ENCODE measurements at places on chromosomes 6 and 20.

DNA sequence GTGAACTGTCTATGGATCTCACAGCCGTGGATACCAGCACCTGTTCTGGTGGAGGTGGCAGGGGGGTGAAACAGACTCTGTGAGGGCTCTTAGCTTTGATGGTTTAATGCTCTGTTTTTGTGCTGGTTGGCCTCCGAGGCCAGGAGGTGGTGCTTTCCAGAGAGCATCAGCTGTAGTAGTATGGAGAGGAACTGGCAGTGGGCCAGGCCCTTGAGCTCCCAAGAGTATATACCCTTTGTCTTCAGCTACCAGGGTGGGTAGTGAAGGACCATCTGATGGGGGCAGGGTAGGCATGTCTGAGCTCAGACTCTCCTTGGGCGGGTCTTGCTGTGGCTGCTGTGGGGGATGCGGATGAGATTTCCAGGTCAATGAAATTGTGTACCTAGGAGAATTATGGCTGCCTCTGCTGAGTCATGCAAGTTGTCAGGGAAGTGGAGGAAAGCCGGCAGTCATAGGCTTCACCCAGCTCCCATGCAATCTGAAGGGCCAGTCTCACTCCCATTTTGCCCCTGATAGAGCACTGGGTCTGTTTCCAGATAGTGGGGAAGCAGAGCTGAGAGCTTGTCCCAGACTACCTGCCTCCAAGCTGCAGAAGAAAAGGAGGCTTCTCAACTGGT, 102.7 kb upstream of the AHI1 start:
- no peak for DNase-seq

DNA sequence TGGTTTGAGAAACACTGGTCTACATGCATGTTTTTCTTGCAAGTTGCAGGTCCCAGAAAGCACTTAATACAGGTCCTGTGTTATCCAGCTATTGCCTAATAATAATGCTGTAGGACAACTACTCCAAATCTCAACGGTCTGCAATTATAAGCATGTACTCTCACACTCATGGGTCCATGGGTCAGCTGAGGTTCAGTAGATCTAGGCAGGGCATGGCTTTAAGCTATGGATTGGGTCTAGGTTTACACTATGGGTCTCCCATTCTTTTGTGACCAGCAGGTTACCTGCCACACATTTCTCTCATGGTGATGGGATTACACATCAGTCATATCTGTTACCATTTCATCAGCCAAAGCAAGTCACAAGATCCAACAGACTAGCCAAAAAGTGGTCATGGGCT, 13.9 kb downstream of the ISM1 start:
- DNase-seq = no peak

- no peak for DNase-seq
Measured at GRCh38 chr20:53322651-53323050, 271.0 kb downstream of the ZNF217 start.

- no peak for DNase-seq
Measured at GRCh38 chr6:35215665-35216411, 2.1 kb downstream of the SCUBE3 start.

- no peak for DNase-seq
Measured at GRCh38 chr6:35358086-35358485, 15.7 kb downstream of the PPARD start.

DNA sequence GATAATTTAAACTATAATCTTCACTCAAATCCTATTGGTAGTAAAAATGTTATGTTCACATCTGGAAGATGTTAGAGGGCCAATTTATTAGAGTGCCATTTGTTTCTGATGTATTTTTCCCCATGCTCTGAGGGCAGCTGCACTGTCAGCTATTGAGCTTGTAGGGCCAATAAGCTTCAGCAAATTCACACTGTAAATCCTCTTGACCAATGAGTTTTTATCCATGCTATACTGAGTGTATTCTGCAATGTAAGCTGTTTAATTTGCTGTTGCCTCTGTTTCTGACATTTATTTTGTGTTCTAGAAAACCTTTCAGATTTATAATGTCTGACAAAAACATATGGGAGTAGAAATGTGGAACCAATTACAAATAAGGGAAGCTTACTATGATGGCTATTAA, 62.6 kb downstream of the OGFRL1 start:
- DNase-seq = no peak
